Fibroblast of skin of left biceps (primary cell): ENCODE measurements at places on chromosomes 16 and 17.
A peak's percentile ranks its signal among the peaks of the same experiment; 100 is the strongest.

- DNase-seq: no peak
Measured at GRCh38 chr17:34146440-34147043, 108.5 kb upstream of the CCL2 start.

DNA sequence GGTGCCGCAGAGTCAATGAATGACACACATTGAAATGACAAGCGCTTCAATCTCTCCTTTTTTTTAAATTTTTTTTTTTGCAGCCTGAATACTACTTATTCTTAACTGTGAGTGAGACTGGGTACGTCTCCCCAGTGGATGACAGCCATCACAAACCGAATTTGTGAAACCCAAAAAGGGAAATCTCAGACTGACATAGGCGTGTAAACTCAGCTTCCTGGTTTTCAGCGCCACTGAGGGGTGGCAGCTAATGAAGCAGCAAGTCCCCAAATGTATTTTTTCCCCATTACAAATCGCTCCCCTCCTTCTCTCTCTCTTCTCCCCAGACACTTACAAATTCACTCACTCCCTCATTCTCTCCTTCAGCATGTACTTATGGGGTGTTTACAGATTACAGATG is 196.0 kb downstream of the MAF start:
- no peak for DNase-seq

- no peak for DNase-seq
Measured at GRCh38 chr17:66406701-66407644, 104.6 kb downstream of the PRKCA start.

GRCh38 chr17:63973930-63974593 is 1.3 kb upstream of the SCN4A start:
- DNase-seq: no peak

DNA sequence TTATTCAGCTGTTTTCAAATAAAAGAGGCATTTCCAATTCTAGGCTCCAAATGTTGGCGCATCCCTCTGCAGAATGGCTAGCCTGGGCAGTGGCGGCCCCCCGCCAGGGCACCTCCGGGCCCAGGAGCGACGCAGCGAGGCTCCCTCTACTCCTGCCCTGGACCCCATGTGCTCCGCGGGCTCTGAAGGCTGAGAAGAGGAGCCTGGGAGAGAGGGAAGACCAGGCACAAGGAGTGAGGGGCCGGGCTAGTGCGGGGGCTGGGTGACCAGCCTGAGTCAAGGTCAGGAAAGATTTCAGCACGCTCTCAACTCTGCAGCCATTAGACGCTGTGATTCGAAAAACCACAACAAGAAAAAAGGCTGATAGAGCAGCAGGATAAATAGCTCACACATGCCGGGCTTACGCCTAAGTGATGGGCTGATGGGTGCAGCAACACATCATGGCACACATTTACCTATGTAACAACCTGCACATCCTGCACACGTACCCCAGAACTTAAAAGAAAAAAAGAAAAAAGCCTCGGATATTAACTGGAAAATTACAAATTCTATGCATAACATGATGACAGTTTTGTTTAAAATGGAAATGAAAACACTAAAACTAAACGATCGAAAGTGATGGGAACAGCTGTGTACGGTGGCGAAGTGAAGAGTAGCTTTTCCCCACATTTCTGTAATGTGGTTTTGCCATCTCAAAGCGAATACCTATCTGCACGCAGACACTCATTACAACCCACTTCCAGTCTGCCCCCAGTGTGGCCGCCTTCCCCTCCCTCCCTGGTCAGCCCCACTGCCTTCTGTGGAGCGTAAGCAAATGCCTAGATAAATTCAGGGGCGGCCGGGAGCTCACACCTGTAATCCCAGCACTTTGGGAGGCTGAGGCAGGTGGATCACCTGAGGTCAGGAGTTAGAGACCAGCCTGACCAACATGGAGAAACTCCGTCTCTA is 44.4 kb downstream of the MAP1LC3B start:
- DNase-seq: no peak

DNA sequence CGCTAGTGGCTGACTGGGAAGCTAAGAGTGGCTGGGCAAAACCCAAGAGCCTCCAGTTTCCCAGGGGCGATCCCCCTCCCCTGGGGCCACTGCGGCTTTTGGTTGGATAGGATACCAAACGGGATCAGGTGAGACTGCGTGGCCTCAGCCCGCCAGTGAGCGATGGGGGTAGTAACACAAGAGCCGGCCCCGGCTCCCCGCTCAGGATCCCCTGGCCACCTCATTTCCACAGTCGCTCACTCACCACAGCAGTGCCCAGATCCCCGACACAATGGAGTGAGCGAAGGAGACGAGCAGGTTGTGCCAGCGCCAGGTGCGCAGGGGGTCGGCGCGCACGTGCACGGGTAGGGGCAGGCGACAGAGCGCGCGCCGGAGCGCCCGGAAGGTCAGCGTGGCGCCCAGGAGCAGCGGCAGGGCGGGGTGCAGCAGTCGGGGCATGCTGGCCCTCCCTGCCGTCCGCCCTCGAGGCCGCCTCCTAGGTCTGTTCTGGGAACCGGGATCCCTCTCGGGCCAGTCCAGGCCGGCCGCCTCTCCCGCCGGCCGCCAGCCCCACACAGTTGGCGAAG is 290 bp downstream of the TLCD1 start:
- no peak for DNase-seq

DNA sequence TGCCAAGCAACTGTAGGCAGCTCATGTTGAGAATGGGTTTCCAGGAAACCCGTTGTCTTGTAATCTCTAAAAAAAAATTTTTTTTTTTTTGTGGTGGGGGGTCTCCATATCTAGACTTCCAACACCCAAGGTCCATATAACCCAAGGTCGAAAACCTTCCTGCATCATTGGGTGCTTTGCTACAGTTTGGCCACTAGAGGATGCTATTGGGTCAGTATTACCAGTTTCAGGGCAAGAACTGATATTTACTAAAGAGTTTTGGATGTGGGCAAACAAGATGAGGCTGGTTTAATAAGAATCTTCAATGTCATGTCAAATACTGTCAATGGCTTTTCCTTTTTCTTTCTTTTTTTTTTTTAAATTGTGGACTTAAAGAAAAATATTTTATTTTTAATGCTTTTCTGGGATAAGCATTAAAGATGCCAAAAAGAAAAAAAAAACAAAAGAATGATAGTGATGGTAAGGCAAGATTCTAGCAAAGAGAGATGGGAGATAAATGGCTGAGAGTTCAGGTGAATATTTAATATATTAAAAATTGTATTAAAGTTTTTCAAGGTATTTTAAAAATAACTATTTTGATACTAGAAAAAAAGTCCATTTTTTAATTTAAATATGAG is 62.2 kb downstream of the DHRS7C start:
- peak; percentile 8 for DNase-seq

DNA sequence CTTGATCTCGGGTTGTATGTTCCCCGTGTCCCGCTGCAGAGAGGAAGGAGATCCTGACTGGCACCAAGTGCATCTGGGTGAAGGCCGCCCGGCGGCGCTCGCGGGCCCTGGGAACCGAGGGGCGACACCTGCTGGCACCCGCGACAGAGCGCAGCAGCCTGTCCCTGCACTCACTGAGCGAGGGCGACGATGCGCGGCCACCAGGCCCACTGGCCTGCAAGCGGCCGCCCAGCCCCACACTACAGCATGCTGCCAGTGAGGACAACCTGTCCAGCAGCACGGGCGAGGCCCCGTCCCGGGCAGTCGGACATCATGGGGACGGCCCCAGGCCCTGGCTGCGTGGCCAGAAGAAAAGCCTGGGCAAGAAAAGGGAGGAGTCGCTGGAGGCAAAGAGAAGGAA is 7.5 kb downstream of the BTBD17 start:
- DNase-seq: no peak

- no peak for DNase-seq
Measured at GRCh38 chr17:27596566-27597187, 34.3 kb upstream of the LGALS9 start.

DNA sequence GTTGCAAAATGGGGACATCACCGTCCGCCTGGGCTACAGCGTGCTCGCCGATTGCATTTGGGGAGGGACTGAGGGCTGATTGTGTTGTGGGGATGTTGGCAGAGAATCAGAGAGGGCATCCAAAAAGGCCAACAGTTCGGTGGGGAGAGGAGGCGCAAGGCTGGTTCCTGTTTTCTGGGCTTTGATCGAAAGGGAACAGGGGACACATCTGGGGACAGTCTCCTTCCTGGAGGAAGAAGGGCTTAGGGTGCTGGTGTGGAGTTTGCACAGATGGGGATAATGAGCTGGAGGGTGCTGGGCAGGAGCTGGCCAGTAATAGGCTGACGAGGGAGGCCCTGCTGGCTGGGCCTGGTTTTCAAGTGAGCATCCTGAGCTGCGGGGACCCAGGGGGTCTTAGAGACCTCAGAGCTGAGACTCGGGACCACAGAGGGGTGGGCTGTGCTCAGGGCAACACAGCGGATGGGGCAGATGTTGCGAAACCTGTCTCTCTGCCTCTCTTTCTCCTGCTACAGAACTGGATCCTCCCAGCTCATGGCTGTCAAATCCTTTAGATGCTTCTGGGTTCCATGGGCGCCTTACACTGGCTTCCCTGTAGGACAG is 288.7 kb downstream of the SEC14L1 start:
- no peak for DNase-seq

DNA sequence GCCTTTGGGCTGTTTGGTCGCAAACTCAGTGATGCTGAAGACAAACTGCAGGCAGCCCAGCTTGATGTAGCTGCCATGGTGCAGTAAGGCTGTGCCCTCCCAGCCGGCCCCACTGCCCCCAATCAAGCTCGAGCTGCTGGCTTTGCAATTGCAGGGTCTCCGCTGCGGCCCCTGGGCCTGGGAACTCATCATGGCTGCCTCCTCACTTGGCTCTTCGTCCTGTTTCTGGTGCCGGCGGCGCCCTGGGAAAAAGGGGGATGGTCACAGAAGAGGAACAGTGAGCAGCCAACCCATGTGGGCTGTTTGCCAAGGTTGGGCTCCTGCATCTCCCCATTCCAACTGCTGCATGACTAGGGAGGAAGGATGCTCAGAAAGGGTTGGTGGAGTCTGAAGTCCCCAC is 3.4 kb upstream of the DHRS13 start:
- no peak for DNase-seq

DNA sequence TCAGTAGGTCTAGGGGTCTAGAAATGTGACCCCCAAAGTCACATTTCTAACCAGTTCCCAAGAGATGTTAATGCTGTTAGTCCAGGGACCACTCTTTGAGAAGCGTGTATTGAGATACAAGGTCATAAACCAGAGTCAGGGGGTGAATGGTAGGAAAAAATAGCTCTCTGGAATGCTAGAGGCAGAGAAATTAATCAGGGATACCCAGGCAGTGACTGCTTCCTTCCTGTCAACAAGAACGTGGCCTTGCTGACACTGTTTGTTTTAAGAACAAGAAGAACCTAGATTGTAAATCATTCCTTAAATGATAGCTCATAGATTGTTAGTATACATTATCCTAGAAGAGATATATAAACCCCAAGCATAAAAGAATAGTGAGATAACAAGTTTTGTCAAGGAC is 43.8 kb downstream of the PITPNM3 start:
- DNase-seq: no peak

- no peak for DNase-seq
Measured at GRCh38 chr16:85982563-85982939, 83.6 kb downstream of the IRF8 start.

DNA sequence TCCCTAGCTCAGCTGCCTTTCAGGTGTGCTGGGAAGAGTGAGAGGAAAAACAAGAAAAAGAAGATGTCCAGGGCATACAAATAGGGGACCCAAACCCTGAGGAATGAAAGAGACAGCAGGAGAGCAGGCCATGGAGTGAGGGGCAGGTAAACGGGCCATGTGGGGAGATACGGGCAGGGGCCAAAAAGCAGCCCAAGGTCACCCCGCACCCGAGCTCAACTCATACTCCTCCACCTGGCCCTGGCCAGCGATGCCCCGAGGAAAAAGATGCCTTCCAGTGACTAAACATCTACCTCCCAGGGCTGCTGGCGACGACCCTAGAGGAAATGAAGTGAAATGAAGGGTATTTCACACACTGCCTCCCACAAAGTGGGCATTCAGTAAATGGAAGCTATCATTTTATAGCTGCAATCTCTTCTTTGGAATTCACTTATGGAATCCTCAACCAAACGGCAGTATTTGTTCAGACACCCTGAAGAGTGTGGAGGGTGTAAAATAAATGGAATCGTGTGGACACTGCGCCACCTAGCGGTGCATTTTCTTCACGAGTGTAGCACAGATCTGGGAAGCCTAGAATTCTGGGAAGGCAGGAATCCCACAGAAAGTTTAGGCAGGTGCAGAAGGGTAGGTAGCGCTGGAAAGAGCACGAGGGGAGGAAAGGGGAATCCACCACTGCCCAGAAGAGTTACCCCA is 14.9 kb downstream of the ELAC2 start:
- DNase-seq: peak; percentile 45

DNA sequence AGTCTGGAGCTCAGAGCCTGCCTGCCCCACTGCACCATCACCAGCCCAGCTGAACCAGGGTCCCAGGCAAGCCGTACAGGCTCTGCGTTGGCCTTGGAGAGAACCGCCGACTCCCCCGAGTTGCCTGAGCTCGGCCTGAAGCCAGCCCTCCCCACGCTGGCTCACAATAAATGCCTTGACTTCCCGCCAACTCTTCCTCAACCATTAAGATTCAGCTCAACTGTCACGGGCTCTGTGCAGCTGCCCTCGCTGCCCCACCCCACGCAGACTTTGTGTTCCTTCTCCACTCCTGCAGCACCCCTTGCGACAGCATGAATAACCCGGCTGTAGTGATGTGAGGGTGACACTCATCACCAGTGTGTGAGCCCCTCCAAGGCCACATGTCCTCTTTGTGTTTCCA is 4.8 kb upstream of the QPRT start:
- no peak for DNase-seq

DNA sequence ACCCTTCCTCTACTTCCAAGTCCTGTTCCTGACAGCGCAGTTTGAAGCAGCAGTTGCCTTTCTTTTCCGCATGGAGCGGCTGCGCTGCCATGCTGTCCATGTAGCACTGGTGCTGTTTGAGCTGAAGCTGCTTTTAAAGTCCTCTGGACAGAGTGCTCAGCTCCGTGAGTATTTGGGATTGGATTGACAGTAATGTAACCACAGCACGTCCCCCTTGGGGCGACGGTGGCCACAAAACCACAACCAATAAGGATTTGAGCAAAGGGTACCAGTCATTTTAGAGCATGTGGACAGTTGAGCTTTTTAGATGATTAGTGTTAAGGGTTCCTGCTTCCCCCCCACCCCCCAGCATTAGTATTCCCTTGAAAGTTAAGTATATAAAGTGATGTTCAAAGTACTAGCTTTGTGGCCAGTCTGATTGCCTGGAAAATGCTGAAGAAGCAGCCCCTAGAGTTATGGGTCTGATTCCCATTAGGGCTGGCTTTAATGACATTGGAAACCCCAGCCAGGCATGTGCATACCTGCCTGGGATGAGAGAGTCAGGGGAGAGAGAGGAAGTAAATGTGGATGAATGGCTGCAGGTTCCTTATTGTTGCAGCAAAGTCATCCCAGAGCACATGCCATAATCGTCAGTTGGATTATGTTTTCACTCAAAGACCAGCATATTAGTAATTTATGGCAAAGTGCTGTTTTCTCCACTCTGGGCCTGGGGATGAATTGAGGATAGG is 31.6 kb upstream of the SLC12A3 start:
- no peak for DNase-seq
